ENCODE measurements at places on chromosomes 7 and 10.

DNA sequence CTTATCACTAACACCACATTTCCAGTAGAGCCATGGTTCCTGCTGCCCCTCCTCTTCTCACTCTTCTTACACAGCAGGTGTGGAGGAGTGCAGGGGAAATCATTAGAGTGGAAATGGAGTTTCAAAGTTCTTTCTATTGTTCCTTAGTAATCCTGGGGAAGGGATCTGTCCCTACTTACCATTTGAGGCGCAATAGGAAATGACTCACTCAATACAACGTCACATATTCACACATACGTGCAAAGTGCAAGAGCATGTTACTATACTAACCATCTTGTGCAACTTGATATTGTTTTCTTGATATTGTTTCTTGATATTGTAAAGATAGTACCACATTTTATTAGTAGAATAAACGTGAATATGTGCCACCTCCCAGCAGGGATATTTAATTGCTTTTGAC lies 1010.2 kb downstream of the DNAJB9 start:
- DNase-seq, result no peak

GRCh38 chr7:145812218-145812617 lies 304.4 kb upstream of the CNTNAP2 start:
- no peak for DNase-seq

- no peak for DNase-seq
These were observed 170.0 kb downstream of the ELAPOR2 start for GRCh38 chr7:86889501-86889900.

DNA sequence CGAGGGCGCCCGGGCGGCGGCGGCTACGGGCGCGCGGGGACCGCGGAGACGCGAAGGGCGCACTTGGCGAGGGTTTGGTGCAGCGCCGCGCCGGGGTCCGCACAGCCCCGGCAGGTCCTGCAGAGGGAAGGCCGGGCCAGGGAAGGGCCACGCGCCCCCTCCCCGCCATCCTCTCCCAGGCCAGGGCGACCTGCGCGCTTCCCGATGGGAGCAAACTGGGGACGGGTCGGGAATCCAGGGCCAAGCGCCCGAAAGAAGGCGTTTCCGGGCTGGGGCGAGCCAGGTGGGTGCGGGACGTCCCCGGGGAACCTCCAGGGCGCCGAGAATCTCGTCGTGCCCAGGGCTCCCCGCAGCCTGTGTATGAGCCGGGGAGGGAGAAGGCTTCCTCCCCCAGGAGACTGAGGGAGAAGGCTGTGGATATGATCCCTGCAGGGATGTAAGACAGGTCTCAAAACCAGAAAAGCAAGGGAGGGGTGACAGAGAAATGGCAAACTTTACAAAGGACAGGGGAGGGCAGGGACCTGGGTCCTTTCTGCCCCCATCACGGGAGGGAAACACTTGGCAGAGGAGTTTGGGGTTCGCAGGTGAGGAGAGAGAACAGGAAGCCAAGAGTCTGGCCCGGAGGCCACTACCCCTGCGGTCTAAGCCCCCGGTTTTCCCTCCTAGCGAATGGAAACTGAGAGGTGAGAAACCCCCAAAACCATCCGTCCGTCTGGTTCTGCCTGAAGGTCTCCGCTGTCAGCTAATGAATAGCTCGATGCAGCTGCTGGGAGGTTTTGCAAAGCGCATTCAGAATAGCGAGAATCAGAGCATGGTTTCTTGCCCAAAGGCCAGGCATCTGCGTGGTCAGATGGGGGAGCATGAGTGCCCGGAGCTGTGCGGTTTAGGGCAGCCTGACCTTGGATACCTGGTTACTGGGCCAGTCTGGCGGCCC lies 674 bp downstream of the AMZ1 start:
- DNase-seq, result no peak

DNA sequence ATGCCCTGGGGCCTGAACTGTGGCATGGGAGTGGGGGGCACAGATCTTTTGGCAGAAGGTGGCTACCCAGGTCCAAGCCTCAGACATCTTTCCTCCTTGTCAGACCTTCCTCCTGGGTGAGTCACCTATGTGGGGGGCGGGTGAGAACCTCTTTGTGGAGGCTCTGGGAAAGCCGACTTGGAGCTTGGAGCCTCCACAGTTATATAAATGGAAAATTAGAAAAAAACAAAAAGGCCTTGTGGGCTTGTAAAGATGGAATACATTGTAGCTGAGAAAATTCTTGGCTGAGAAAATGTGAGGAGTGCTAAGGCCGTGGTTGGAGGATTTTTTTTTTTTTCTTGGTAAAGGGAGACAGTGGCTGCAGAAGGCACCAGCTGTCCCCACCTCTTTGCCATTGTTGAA lies 292.5 kb downstream of the CCDC3 start:
- no peak for DNase-seq

GRCh38 chr7:157579425-157579824 lies 242.6 kb downstream of the DNAJB6 start:
- DNase-seq, result no peak

GRCh38 chr7:24572393-24572996 lies 757 bp upstream of the PALS2 start:
- DNase-seq, result peak; percentile 6

GRCh38 chr10:68208424-68209042 lies 23.4 kb downstream of the ATOH7 start:
- DNase-seq, result no peak

DNA sequence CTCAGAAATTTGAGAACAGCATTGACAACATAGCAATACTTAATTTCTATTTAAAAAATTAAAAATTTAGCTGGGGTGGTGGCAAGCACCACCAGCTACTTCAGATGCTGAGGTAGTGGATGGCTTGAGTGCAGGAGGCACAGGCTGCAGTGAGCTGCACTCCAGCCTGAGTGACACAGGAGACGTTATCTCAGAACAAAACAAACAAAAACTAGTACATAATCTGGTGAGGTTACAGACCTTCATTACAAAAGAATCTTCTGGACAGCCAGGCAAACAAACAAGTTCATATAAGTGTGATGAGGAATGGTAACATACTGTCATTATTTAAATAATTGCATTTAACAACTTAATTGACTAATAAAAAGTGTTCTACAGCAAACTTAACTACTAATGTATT lies 77.0 kb upstream of the OIT3 start:
- no peak for DNase-seq

- DNase-seq, result no peak
These were observed 55.3 kb upstream of the YAE1 start for GRCh38 chr7:39510864-39511354.

GRCh38 chr7:51785876-51786275 lies 469.3 kb upstream of the COBL start:
- DNase-seq, result no peak

DNA sequence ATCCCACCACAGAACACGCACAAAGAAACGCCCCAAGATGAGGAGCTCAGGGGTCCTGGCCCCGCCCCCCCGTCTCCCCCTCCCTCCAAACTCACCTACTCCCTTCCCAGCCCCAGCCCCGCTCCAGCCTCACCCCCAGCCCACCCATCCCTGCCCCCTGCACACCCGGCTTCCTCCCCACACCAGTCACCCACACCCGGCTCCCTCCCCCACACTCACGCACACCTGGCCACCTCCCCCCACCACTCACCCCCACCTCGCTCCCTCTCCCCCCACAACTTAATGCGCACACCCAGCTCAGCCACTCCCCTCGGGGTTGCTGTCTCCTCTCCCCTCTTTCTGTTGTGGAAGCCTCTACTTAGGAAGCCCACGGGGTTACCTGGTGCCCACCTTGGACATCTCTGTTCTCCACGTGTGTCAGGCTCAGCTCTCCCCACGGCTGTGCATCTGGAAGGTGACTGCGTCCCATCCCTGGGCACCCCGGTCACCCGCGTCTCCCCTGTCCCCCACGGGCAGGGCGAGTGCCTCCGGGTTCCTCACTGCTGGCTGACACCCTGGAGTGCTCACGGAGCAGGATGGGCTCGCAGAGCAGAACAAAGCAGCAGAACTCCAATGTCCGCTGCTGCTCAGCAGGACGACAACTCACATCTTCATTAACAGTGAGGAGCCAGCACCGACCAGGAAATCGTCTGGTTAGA lies 166.8 kb downstream of the USP6NL start:
- no peak for DNase-seq

All from germinal center (tissue), 1 donor.